CD4-positive, alpha-beta T cell treated with Interleukin-15 for 1 hour (primary cell): ENCODE measurements at places on chromosomes 16 and 17.
A peak's percentile ranks its signal among the peaks of the same experiment; 100 is the strongest.

GRCh38 chr17:42992872-42993271 is 5.3 kb upstream of the RPL27 start:
- no peak for DNase-seq

DNA sequence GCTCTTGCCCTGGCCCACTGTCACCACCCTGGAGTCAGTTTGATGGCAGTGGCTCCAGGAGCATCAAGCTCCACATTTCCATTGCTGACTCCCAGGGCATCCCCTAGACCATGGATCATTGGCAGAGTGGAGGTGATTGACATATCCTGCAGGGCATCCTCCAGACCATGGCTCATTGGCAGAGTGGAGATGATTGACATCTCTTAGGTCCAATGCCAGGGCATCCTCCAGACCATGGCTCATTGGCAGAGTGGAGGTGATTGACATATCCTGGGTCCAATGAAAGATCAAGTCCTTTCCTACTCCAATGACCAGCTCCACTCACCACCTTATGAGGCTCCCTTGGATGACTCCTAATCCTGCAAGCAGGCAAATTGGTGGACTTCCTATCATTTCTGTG is 174.3 kb upstream of the NLRP1 start:
- no peak for DNase-seq

DNA sequence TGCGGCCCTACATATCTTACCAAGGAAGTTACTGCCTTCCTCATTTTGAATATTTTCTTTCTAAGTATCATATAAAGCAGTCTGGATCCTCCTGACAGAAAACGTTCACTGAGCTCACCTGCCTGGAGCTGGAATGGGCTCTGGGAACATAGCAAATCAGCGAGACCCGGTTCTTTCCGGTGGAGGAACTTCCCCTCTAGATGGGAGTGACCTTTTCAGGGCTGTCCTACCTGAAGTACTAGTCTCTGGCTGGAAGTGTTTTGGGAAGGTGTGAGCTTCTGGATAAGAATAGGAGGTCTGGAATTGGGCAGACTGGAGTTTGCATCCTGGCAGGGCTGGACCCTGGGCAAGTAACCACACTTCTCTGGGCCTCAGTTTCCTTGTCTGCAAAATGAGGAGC is 79.3 kb downstream of the SDR42E1 start:
- DNase-seq = no peak

- no peak for DNase-seq
These were observed 2.0 kb downstream of the GNAO1 start for GRCh38 chr16:56192986-56193945.

- DNase-seq = peak; percentile 79
These were observed 13.1 kb upstream of the SEPHS2 start for GRCh38 chr16:30458561-30459394.

DNA sequence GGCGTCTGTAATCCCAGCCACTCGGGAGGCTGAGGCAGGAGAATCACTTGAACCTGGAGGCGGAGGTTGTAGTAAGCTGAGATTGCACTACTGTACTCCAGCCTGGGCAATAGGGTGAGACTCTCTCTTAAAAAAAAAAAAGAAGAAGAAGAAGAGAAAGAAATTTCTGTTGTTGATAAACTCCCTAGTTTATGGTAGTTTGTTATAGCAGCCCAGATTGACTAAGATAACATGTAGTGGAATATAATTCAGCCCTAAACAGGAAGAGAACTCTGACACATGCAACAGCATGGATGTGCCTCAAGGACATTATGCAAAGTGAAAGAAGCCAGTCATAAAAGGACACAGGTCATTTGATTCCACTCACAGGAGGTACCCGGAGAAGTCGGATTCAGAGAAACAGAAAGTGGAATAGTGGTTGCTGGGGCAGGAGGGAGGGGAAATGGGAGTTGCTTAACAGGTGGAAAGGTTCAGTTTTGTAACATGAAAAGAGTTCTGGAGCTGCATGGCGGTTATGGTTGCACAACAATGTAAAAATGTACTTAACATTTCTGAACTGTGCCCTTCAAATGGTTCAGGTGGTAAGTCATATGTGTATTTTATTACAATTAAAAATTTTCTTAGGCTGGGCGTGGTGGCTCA is 26.0 kb upstream of the PRM1 start:
- no peak for DNase-seq

- no peak for DNase-seq
These were observed 85.6 kb downstream of the SPECC1 start for GRCh38 chr17:20094777-20095176.

GRCh38 chr17:62882878-62883277 is 74.8 kb upstream of the MARCHF10 start:
- no peak for DNase-seq

DNA sequence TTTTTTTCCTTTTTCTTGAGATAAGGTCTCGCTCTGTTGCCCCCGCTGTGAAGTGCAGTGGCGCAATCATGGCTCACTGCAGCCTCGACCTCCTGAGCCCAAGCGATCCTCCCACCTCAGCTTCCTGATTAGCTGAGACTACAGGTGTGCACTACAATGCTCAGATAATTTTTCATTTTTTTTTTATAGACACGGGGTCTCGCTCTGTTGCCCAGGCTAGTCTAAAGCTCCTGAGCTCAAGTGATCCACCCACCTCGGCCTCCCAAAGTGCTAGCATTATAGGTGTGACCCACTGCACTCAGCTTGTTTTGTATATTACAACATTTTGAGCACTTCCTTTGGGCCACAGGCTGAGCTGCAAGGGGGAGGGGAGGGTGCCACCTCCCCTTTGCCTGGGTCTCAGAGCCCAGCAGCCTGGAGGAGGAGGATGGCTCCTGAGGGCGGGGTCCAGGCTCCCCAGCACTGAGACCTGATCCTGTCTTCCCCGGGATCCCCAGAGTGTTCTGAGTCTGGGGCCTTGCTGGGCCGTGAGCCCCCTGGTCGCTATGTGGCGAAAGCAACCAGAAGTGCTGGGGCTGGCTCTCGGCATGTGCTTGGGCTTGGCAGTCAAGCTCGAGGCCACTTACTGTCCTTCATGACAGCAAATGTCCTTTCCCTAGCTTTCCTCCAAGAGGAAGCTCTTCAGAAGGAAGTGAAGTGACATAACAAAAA is 8.1 kb downstream of the DEF8 start:
- DNase-seq = no peak

DNA sequence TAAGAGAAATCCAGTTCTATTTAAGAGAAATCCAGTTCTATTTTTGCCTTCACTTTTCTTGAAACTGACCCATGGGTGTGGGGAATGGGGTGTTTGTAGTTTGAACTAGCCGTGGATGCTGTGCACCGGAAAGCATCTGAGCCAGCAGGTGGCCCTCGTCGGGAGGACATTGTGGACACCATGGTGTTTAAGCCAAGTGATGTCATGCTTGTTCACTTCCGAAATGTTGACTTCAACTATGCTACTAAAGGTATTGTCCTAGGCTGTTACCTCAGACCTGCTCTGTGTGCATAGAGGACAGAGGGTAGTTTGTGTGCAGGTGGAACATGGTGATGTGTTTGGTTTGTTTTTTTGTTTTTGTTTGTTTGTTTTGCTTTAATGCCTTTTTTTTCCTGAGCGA is 3.3 kb downstream of the ATXN2L start:
- DNase-seq = no peak

DNA sequence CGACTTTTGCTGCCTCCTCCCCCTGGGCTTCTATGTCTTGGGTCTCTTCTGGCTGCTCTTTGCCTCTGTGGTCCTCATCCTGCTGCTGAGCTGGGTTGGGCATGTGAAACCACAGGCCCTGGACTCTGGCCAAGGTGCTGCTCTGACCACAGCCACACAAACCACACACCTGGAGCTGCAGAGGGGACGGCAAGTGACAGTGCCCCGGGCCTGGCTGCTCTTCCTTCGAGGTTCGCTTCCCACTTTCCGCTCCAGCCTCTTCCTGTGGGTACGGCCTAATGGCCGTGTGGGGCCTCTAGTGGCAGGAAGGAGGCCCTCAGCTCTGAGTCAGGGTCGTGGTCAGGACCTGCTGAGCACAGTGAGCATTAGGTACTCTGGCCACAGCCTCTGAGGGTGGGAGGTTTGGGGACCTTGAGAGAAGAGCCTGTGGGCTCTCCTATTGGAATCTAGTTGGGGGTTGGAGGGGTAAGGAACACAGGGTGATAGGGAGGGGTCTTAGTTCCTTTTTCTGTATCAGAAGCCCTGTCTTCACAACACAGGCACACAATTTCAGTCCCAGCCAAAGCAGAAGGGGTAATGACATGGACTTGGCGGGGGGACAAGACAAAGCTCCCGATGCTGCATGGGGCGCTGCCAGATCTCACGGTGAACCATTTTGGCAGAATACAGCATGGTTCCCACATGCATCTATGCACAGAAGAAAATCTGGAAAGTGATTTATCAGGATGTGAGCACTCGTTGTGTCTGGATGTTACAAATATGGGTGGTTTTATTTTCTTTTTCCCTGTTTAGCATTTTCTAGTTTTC is 2.3 kb downstream of the GP1BA start:
- DNase-seq = no peak

DNA sequence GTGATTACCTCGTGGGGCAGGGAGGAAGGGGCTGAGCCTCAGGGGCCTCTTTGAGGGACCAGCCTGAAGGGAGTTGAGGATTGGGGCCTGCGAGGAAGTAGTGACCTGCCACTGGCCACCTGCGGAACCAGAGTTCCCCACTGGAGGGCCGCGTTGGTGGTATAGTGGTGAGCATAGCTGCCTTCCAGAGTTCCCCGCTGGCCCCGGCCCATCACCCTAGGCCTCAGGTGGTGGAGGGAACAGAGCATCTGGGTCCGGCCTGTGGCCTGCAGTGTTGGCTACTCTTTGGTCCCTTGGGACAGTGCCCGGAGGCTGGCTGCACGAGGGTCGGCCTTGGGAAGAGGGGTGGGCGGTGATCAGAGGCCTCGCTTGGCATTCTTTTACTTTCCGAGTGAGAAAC is 20.5 kb downstream of the MGAT5B start:
- DNase-seq = no peak

DNA sequence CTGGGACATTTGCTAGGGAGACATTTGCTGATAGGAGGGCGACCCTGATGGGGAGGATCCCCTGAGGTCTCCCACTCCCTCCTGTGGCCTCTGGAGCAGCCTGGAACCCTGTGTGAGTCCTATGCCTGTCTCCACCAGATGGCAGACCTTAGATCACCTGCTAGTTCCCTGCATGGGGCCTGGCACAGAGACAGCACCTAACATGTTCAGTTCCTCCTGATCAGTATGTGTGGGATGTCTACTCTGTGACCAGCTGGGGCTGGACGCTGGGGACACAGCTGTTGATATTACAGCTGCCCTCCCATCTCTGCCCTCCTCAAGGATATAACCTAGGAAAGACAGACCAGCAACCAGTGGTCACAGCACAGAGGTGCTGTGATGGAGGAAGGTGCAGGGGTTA is 1.1 kb upstream of the ADCY7 start:
- peak; percentile 57 for DNase-seq

GRCh38 chr16:56108724-56109123 is 82.6 kb upstream of the GNAO1 start:
- no peak for DNase-seq

DNA sequence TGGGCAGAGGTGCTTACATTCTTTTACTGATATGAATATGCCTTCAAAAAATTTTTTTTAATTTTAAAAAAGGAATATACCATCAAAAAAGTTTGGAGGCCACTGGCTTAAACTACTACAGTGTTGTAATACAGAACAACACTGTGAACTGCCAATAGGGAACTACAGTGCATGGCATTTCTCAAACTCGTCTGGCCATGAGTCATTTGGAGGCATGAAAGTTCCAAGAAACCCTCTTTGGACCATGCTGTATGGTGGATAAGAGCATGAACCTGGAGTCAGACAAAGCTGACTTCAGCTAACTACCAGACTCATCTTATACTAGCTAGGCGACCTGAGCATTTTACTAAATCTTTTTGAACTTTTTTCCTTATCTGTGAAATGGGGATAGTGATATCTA is 9.2 kb upstream of the NF1 start:
- no peak for DNase-seq

DNA sequence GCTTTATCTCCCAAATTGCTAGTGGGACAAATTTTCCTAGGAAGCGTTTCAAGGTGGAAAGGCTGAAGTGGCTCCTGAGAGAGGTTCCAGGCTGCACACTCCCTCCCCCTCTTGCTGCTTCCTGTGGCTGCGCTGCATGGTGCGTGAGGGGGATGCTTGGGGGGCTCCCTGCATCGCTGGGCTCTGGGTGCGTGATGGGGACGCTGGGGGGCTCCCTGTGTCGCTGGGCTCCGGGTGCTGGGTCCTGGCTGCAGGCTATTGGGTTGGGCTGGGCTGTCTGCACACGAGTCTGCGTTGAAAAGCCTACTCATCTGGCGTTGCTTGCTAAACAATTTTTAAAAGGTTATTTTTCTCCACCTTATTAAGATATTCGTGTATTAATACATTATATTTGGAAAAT is 30.1 kb downstream of the NDEL1 start:
- no peak for DNase-seq

- no peak for DNase-seq
These were observed 9.8 kb downstream of the PSKH1 start for GRCh38 chr16:67902831-67903230.

- DNase-seq = no peak
These were observed 96.8 kb upstream of the CORO6 start for GRCh38 chr17:29719469-29719868.
